ENCODE measurements at places on chromosomes 5 and 9. TPM values are rescaled to one million over a fixed set of nuclear protein-coding genes. Genes with fewer than 3 reads are reported as not detected.

SLC6A3 gene
- not detected for polyA plus RNA-seq

DNA sequence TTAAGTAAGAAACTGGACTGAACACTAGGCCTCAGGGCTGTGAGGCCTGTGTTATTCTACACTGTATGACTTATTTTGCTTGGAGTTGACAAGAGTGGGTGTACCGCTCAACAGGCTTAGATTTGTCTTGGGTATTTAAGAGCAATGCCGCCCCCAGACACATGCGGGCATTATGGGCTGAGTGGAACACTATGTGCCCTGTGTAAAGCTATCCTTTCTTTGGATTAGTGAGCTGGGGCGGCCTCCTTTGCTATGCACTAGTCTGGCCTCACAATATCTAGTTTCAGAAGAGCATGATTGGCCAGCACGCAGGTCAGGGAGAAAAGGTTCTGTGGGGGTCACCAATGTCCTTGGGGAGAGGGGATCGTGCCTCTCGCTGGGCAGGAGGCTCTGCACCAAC is 206.3 kb upstream of the GDNF start:
- no peak for DNase-seq

- DNase-seq: no peak
These were observed 222.0 kb downstream of the MAN2A1 start for GRCh38 chr5:109911731-109912130.

FRMD3 gene
- polyA plus RNA-seq: 3.0 TPM

- peak; percentile 25 for DNase-seq
These were observed 146.4 kb upstream of the SHB start for GRCh38 chr9:38215465-38215864.

IL31RA gene
- polyA plus RNA-seq: 0.06 TPM

DNA sequence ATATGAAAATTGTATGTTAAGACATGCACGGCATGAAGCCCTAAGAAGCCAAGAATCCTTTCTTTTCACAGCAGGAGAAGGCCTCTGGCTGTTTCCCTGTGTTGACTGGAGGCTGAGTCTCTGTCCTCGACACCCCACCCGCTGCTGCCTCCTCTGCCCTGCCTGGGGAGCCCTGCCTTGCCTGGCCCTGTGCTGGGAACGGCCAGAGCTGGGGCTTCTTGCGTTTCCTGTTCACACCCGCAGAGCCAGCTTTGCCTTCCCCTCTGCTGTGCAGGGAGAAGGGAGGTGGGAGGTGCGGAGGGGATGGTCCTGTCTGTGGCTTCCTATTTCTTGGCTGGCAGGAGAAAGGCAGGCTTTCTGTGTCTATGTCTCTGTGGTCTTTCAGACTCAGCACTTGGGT is 6.9 kb upstream of the GMCL2 start:
- DNase-seq: no peak

ZNF618 gene
- polyA plus RNA-seq: 22.6 TPM

DNA sequence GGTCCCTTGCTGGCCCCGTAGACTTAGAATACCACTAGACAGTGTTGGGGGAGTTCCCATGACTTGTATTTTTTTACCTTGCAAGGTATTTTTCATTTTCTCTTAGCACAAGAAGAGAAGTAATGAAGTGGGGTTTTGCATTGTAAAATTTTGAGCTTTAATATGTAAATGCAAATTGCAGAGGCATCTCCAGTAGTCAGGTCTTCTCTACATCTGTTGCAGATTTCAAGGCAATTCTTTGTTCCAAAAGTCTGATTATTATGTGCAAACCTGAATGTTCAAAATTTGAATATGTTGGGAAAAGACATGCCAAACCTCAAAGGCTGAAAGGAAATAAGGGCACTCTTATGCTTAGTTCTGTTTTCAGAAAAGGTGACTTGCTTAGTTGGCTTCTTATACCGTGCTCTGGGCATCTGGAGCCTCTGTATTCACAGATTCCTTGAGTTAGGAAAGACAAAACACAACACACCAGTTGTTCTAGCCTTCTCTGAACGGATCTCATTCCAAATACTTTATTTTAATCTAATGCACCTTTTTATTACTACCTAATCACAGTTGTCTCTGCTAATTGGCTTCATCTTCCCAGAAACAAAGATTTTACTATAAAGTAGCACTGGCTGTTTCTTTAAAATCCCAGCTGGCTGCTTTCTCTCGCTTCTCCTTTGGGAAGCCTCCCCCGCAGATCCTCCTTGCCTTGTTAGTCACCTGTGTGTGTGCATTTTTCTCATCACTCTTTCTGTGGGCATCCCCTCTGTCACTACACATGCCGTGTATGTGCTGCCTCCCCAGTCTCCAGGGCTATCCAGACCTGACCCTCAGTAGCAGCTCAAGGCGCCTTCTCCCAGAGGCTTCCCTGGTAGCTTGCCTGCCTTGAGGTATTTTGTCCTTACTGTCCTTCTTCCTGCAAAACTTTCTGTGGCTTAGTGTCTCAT is 138.2 kb downstream of the TLE4 start:
- DNase-seq: no peak

DNA sequence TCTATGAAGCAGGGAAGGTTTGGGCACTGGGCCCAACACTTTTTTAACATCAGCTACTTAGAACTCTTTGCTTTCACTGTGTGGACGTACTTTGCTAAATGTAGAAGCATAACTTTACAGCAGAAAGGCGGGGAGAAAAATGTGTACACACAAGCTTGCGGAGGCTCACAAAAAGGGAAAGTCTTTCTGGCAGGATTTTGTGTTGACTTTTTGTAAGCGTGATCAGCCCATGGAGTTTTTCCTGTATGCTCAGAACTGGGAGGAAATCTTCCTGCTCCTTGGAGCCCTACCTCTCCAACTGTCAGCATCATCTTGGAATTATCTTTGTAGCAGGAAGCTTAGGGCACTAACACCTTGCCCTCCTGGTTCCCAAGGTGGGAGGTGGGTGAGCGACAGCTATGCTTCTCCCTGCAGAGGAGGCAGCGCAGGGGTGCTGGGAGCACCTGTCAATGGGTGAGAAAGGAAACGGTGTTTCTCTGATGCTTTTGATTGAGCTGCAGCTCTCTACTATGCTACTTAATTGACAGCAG is 321.9 kb downstream of the GADD45G start:
- no peak for DNase-seq

MARCOL gene
- not detected for polyA plus RNA-seq

DNA sequence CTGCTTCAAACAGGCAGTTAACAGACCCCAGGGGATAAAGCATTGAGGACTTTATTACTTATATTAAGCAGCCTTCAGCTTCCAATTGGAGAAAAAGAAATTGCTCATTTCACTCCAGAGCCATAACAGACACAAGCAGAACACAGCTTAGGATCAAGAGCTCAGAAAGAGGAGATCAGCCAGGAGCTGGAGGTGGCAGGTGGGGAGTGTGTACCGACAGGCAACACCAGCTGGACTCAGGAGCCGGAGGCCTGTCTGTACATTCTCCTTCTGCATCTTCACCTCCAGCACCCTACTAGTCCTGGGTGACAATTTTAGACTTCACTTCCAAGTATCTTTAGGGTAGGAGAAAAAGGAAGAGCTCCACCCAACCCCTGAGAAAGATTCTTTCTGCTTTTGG is 35.8 kb downstream of the NRG2 start:
- DNase-seq: no peak

DNA sequence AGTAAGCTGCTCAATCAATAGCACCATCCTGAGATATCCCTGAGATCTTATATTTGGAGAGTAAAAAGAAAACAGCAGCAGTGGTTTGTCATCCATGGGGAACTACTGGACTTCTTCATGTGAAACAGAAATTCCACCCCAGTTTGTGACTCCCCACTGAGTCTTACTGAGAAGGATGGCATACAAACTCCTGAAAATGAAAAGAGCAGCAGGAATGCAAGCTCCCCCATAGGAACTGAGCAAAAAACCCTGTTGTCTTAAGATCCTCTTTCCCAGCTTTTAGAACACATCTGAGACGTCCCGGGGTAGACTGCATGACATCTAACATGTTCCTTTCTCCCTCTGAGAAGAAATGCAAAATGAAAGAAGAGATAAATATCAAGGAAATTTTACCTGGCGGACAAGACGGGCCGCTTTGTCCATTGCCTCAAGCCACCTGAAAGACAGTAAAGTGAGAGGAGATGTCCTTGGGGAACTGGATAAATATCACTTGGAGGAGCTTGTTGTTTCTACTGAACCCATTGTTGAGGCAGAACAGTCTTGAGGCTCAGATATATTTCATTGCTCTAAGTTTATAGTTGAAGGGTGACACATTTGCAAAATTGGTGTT is 117.1 kb downstream of the NUDT12 start:
- no peak for DNase-seq

COL23A1 gene
- not detected for polyA plus RNA-seq

GRCh38 chr5:74541381-74541781 is 99.1 kb downstream of the ENC1 start:
- DNase-seq: no peak

DNA sequence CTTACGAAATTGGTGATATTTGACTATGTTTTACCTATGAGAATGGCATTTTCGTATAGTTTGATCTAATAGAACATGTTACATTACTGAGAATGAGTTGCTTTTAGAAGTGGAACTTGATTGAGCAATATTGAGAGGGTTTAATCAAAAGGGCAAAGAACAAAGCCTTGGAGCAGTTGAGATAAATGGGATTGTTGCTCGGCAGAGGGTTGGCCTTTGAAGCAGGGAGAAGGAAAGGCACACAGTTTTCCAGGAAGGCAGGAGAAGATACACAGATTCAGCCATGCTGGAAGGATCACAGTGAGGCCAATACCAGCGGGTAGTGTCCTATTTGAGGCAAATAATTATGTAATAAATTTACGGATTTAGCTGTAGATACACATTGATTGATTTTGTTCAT is 19.5 kb downstream of the MAN2A1 start:
- DNase-seq: no peak

MARVELD2 gene
- polyA plus RNA-seq: 5.7 TPM

DNA sequence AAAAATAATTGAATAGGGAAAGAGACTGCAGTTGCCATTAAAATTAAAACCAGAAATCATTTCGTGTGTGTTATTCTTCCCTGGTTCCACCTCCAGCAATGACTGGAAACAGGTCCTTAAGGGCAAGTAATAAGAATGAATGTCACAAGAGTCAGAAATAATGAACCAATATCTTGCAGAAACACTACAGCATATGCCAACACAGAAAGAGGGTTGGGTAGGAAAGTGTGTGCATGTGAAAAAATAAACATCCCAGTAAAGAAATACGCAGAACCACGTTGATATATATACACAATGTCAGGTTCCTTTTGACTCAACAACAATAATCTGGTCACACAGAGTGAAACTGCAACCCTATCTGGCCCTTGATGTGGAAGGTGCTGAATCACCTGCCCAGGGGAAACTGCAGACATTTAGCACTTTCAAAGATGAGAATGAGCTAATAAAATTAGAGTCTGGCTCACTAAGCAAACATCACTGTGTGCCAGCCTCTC is 15.0 kb downstream of the HMHB1 start:
- peak; percentile 15 for DNase-seq

GRCh38 chr9:129237164-129237611 is 59.1 kb upstream of the IER5L start:
- DNase-seq: peak; percentile 46

DNA sequence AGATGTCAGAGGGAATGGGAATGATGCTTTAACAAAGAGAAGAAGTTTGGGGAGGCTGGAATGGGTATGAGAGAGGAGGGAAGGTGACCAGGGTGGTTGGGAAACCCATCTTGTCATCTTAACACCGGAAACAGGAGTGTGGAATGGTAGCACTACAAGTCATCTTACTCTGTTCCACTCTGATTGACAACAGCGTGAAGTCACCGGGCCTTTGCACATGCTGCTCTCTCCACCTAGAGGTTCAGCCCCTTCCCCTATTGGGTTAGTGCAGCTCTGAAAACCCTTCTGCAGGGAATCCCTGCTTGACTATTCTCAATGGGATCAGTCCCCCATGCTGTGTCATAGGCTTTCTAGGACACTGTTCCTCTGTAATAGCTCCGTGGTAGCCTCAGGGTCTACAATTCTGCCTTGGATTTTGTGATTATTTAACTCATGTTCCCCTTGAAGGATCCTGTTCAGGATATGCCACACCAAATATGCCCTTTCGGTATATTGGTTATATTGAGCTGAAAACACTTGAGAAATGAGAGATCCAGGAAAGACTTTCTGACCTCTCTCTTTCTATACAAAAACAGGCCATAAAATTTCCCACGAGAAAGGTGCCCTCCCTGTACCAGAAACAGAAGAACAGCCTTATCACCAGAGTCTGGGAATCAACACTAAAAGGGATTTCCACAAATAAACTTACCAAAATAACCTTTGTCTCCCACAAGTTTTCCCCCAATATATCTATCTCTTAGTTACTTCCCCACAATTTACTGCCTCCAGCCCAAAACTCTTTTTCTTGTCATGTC is 86.3 kb downstream of the TLE1 start:
- DNase-seq: peak; percentile 78

DNA sequence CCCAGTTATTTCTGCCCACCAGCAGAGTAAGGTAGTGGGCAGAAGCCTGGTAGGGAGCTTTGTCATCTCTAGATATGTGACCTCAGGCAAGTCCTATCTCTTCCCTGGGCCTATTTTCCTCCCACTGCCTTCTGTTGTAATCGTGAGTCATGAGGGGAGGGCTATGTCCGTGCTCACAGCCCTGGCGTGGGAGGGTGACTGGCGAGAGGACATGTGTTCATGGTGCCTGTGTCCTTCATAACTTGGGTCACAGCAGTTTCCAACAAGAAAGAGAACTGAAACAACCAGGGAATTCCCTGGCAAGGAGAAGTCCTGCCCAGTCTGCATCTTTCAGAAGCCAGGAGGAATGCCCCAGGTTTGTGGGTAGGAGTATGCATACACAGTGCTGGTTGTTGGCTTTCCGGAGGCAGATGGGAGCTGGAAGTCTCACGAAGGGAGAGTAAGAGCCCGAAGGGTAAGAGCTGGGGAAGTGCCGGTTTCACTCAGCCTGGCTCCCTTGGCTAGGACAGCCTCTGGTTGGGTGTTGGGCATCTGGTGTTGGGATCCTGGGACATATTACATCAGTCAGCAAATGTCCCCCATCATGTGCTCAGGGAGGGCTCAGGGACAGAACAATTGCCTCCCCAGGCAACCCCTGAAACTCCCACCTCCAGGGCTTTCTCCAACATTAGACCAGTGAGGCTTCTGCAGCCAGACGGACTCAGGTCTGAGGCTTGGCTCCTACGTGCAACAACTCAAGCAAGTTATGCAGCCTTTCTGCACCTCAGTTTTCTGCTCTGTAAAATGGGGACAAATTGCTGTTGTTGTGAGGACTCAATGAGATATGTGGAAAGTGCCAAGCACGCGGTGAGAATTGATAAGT is 4.3 kb upstream of the TIFAB start:
- DNase-seq: no peak

PCDHB9 gene
- polyA plus RNA-seq: 0.14 TPM
